H4 (cell line): ENCODE measurements at places on chromosomes 5 and 9.
A peak's percentile ranks its signal among the peaks of the same experiment; 100 is the strongest.

- DNase-seq, result peak; percentile 44
Observed at GRCh38 chr5:5629607-5629978, 207.1 kb downstream of the ICE1 start.

DNA sequence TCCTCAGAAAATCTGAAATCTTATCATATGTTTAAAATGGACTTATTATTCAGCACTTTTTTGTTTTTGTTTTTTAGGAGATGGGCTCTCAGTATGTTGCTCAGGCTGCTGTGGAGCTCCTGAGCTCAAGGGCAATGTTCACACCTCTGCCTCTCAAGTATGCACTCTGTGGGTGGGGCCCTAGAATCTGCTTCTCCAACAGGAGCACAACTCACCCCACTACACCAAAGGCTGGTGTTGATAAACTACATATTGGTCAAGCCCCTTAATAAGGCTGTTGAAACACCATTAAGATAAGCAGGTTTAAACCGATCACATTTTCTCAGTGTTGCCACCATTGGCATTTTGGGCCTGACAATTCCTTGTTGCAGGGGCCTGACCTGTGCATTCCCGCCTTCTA is 131.6 kb downstream of the FANCC start:
- DNase-seq, result no peak

- DNase-seq, result no peak
Observed at GRCh38 chr5:159163701-159164046, 45.7 kb downstream of the RNF145 start.

DNA sequence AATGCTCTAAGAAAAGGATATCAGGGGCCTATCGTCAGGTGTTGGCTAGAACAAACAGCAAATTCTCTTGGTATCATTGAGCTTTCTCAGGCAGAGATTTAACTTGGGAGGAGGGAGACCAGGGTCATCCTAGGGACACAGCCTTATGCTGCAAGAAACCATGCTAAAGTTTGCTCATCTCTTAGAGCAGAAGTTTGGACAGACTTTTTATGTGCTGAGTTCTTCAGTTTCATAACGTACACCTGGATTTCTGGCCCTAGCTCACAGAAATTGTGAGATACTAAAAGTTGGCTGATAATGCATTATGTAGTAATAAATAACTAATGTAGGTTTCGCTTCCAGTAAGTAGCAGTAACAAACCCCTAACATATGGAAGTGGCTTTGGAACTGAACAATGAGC is 1359.8 kb upstream of the CDH9 start:
- no peak for DNase-seq
